ENCODE measurements at places on chromosomes 6 and 20. TPM values are rescaled to one million over a fixed set of nuclear protein-coding genes. Genes with fewer than 3 reads are reported as not detected.

DNA sequence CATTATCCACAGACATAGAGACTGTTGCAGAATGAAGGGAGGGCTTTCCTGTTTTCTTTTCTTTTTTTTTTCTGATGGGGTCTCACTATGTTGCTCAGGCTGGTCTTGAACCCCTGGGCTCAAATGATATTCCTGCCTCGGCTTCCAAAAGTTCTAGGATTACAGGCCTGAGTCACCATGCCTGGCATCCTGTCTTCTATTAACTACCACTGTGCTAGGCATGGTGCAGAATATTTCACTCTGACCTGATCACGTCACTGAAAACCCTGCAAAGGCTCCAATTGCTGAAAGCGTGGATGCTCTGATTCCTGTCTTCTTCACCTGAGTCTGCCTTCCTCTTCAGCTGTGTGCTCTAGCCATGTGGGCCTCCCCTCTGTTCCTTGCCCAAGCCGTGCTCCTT is 8.5 kb upstream of the DNMT3B start:
- no peak for DNase-seq

GRCh38 chr6:31725502-31726350 is 2.6 kb downstream of the MPIG6B start:
- no peak for DNase-seq

GRCh38 chr6:167129159-167129558 is 6.3 kb downstream of the CCR6 start:
- no peak for DNase-seq

- DNase-seq = no peak
Measured at GRCh38 chr6:75204959-75205775, 686 bp downstream of the COL12A1 start.

The SYNDIG1 gene
- not detected for total RNA-seq

DNA sequence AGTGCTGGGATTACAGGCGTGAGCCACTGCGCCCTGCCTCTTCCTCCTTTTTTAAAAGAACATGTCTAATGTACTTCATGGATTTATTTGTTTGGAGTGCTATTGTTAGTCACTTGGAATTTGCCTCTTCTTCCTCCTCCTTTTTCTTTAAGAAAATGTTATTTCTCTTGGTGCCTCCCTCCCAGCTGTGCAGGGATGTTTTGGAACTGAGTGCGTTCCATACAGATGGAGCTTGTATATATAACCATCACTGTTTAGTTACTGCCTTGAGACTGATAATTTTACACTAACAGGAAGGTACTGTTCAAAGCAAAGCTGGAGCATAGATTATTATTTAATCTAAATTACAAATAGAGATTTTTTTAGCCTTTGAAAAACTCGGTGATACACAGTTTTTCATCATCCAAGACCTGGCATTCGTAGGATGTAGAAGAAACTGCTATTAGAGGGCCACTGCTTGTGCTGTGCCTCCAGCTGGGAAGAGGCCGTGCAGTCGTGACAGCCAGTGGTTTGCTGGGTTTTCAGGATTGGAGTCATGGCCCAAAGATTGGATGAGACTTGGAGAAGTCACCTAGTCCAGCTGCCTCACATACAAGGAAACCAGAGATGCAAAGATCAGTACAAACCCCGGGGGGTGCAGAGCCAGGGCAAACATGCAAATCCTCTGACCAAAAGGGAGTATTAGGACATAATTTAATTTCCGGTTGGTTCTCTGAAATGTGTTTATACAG is 123.1 kb downstream of the PLEKHG1 start:
- no peak for DNase-seq

DNA sequence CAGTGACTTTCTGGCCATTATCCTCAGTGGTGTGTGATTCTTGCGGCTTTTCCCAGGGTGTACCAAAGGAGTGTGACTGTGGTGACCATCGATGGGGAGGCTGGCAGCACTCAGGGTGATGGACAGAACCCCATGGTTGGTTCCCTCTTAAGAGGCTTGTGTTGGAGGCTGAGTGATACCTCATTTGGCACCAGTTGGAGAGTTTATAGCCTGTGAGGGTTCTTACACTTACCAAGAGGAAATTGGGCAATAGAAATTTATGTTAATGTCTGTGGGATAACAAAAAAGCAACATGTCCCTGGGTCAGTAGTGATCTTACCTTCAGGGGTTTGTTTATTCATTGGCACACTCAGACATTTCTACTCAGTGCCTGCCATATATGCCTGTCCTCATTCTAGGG is 37.2 kb downstream of the DAAM2 start:
- DNase-seq = no peak
